ENCODE measurements at places on chromosomes 5 and 9.

DNA sequence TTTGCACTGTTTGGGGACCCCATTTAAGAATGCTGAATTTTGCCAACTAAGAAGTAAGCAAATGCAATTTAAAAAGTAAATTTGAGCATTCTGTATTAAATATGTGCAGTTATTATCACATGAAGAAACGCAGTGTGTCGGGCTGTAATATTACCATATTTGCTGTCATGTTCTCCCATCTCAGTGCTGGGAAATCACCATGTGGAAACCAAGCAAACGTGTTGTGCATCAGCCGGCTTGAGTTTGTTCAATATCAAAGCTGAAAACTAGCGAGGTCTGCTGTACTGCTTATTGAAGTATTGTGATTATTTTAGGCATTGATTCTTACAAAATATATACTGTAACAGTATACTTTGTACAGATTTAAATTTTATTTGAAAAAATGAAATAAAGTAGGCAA is 2.6 kb downstream of the IGIP start:
- no peak for DNase-seq

DNA sequence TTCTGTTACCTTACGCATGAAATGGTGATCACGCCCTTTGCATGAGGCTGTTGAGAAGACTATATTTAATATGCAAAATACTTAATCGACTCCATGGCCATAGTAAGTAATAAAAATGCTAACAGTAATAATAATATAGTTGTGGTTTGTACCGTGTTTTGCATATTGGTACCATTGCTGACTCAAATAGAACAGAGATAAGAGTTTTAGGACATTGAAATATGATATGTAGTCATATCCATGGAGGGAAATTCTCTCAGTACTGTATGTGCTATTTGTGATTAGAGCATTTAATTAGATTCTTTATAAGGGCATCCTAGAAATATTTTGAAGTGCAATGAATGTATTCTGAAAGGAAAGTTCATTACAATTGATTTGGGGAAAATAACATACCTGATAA is 41.9 kb downstream of the CFAP90 start:
- DNase-seq = no peak

DNA sequence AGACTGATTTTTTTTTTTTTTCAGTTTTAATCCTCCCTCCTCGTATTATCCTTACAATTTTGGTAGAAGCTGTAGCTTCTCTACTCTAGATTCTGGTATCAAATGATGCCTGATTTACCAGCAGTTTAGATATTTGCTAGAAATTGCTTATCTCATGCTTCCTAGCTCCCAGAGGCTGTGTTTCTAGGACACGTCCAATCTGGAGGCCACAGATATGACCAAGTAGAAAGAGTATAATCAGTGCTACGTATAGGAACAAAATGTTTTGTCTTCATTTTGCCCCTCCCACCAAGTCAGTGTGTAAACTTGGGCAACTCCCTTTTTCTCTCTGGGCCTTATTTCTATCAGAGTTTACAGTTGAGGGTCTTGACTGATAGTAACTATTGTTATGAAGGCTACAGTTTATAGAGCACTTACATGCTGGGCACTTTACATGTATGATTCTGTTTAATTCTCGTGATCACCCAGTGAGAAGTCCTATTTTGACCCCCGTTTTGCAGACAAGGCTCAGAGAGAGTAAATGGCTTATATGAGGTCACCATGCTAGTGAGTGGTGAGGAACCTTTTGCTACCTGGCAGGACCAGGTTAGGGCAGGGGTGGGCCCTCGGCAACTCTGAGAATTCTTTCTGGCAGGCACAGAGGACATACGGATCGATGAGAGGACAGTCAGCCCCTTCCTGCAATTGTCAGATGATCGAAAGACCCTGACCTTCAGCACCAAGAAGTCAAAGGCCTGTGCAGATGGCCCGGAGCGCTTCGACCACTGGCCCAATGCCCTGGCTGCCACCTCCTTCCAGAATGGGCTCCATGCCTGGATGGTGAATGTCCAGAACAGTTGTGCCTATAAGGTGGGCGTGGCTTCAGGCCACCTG is 7.6 kb downstream of the HDHD3 start:
- no peak for DNase-seq

- no peak for DNase-seq
Measured at GRCh38 chr5:154243736-154244135, 53.2 kb downstream of the GALNT10 start.

DNA sequence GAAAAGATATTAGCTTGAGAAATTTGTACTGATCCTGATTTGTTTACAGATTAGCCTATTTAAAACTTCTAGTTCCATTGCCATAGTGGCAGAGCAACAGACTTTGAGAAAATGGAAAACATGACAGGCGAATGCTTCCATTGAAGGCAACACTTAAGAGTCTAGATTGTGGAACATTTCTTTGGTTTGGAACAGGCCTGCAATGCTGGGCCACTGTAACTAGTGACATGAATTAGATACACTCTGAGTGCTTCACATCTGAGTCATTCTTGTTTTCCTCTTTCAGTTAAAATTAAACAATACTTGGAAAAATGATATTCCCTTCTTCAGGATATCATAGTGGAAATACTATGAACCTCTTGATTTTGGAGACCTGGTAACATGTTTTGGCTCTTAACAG is 453.6 kb upstream of the TUSC1 start:
- no peak for DNase-seq

- no peak for DNase-seq
Measured at GRCh38 chr5:108361771-108362170, 20.1 kb downstream of the FBXL17 start.

DNA sequence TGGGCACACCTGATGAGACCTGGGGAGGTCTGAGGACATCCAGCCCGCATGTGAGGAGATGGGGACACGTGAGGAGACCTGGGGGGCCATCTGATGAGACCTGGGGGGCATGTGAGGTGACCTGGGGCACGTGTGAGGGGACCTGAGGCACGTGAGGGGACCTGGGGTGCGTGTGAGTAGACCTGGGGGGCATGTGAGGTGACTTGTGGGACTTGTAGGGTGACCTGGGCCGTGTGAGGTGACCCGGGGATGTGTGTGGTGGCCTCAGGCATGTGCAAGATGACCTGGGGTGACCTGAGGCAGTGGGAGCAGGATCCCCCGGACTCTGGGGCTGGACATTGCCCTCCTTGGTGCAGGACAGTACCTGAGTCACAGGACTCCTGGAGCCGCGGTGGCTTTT is 30.6 kb downstream of the PNPLA7 start:
- DNase-seq = no peak

DNA sequence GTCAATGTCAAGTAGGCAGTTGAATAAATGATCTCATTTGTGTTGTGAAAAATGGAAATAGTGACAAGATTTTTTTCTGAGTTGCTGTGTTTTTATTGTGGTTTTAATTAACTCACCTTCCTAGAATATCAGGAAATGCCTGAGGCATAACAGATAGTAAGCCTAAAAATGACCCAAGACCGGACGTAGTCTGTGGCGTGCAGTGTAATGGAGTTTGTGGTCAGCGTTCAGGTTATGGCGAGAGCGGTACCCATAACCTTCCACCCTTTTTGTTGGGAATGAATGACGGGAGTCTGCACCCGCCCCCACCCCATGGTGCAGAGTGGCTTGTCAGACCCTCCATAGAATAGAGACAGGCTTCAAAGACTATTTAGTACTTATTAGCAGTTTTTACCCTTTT is 119.3 kb downstream of the GALNT10 start:
- DNase-seq = no peak

- peak; percentile 27 for DNase-seq
Measured at GRCh38 chr5:168766426-168766700, 187.2 kb upstream of the PANK3 start.

GRCh38 chr5:151574444-151574996 is 16.6 kb downstream of the FAT2 start:
- DNase-seq = no peak

DNA sequence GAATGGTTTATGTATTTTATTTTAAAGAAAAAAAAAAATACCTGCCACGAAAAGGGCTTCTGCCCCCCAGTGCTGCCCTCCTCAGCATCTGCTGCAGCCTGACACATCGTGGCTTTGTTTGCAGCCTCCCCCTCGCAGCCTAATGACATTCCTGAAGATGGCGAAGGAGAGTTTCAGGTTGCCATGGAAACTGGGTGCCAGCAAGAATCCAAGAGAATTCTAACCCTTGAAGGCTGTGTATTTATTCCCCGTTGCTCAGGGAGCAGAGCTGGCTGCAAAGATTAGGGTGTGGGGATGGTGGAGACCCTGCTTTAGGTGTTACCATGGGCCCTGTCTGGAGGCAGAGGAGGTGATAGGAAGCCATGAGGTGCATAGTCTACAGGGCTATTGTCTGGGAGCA is 126.6 kb downstream of the NSG2 start:
- no peak for DNase-seq

- peak; percentile 19 for DNase-seq
Measured at GRCh38 chr5:180499684-180500083, 5.5 kb downstream of the CNOT6 start.

- no peak for DNase-seq
Measured at GRCh38 chr5:26237489-26237888, 800.9 kb downstream of the CDH9 start.

GRCh38 chr5:35246411-35246810 is 16.1 kb upstream of the PRLR start:
- peak; percentile 49 for DNase-seq

- DNase-seq = no peak
Measured at GRCh38 chr5:11166923-11167322, 405.9 kb upstream of the DAP start.

DNA sequence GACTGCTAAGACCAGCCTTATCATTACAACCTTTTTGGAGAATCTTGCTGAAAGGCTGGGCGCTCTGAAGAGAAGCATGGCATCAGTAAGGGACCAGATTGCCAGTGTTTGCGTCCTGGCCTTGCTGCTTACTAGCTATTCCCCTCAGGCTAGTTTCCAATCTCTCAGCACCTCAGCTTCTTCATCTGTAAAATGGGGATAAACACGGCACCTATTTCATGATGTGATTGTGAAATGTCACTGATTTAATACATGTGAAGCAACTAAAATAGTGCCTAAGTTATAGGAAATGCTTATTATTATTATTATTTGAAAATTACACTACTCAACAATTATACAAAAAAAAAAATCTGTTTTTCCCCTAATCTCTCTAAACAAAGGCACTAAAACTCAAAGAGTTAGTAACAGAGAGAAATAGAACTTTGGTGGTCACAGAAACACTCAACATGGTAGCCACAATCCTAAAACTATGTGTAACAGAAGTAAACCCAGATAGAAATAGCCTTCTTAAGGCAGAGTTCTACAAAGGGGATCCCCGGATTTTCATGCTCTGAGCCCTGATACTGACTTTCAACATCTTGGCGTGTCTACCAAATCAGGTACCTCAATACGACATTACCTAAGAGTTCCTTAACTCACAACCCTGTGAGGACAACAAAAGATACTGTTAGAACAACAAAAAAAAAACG is 62.0 kb downstream of the ENC1 start:
- DNase-seq = no peak

DNA sequence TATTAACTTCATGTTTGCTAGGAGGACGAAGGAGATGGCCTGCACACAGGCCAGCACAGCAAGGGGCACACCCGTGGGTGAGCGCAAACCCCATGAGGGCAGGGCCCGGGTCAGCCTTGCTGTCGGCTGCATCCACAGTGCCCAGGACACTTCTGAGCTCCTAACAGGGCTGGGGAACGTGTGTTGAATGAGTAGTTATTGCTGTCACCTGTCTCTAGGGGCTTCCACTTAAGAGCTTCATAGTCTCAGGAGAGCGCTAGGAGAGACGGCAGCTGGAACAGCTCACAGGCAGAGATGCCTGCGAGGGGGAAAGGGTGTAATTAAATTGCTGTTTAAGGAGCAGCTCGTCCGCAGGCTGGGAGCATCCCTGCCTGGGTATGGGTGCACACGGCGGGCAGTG is 91.4 kb upstream of the NEURL1B start:
- peak; percentile 79 for DNase-seq

DNA sequence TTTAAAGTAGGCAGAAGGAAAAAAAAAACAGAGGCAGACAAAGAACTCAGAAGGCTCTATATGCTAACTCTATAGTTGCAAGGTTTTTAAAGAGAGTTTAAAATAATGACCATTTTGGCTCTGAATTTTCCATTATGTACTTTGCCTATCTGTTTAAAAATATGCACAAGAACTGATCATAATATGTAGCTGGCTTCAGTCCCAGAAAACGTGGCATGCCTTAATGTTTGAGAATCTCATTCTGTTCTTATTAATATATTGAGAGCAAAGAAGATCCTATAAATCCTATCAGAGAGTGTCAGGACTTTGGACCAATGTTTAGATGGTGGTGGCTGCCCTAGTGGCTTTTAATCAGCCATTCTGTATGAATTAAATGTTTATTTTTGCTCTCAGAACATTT is 121.5 kb downstream of the JMY start:
- no peak for DNase-seq

GRCh38 chr9:97600531-97601227 is 32.5 kb downstream of the TSTD2 start:
- no peak for DNase-seq

DNA sequence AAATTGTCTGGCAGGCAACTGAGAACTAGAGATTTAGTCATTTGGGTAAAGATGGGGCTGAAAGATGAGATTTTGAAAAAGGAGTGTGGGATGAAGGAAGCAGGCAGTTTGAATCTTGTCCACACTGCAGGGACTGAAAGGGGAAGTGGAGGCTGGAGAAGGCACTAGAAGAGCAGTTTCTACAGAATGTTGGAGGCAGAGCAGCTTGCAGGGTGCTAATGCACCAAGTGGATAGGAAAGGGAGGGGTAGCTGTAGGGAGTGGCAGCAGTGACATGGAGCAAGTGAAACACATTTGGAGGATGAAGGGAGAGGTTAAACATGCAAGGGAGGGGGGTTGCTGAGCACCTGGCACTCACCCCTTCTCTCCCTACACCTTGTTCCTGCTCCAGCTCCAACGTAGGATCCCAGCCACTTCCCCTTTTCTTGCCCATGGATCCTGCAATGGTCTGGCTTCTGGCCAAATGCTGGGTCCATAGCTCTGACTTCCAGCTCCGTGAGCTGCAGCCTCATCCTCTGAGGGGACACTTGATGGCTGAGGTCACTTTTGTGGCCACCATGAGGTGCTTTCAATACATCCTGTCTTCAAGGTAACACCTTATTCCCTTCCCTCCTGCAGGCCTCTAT is 30.0 kb upstream of the FGD3 start:
- peak; percentile 34 for DNase-seq

DNA sequence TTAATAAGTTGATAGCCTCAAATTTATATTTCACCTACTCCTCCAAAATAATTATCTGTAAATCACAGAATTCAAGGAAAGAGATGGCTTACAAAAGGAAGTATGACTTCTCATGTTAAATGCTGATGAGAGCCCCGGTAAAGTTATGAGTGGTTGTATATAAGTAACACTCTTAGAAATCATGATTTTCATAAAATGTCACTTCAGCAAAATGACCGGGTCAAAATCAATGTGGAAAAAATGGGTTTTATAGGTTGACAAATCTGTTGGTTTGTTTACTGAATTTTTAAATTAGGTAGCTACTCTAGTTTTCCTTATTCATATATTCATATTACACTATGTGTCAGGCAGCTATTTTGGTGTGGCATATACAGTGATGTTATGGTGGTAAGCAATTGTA is 1131.0 kb downstream of the TAF11L14 start:
- DNase-seq = no peak

DNA sequence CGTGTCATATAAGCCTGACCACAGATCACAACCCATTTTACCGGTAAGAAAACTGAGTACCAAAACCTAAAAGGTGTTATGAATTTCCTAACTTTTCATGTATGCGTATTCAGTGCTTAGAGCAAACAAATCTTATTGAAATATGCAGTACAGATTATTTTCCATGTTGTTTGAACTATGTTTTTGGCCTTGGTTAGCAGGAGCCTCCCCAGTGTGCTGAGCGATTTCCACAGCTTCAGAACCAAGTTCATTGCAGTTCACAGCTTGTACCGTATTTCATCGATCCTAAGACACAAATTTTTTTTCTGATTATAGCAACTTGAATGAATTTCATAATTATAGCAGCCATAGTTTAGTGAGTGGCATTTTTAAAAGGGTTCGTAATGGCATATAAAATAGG is 13.7 kb downstream of the ADAMTSL1 start:
- DNase-seq = no peak

Data from NCI-H69 (cell line).